CD4-positive, alpha-beta T cell treated with Interleukin-4 for 1 hour (primary cell): ENCODE measurements at places on chromosomes 5 and 9.

DNA sequence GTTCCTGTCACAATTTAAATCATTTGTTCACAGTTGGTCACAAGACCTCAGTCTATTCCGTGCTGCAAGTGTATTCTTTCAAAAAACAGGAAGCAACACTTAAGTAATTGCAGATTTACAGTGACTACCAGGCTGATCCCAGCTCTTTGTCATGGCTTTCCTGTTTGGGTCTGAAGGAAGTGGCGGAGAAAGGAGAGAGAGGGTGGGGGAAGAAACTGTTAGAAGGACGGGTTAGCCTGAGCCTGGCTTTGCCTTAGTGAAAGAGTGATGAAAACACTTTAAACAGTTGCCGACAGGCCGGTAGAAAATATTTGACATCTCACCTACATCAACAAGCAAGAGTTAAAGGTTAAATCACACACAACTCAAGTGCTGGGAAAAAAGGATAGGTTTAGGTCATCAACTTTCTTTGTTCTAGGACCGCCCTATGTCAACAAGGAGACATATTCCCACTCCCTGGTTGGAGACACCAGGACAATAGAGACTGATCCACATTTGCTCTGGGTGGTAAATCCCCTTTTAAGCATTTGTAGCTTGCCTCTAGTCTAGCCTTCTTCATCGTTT, 102.2 kb upstream of the DAB2 start:
- peak; percentile 12 for DNase-seq

- DNase-seq = no peak
Measured at GRCh38 chr9:31608416-31608815, 776.0 kb upstream of the ACO1 start.

- no peak for DNase-seq
Measured at GRCh38 chr9:34809504-34810186, 99.7 kb upstream of the CCL21 start.

GRCh38 chr5:132010989-132011621, 353 bp downstream of the ACSL6 start:
- DNase-seq = no peak

DNA sequence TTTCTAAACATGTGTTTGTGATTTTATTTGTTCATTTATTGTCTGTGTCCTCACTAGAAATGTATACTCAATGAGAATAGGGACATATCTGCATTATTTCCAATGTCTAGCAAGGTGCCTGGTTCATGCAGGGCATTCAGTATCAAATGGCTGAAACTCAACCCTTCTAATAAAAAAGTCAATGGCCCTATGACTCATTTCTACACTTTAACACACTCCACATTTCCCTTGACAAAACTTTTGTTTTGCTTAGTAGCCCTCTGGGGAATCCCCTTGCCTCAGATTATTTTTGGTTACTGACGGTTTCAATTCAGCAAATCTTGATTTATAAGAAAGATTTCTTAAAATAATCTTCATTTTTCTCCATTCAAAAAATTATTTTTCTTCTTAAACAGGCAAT, 206.0 kb upstream of the DMRTA1 start:
- DNase-seq = peak; percentile 39

DNA sequence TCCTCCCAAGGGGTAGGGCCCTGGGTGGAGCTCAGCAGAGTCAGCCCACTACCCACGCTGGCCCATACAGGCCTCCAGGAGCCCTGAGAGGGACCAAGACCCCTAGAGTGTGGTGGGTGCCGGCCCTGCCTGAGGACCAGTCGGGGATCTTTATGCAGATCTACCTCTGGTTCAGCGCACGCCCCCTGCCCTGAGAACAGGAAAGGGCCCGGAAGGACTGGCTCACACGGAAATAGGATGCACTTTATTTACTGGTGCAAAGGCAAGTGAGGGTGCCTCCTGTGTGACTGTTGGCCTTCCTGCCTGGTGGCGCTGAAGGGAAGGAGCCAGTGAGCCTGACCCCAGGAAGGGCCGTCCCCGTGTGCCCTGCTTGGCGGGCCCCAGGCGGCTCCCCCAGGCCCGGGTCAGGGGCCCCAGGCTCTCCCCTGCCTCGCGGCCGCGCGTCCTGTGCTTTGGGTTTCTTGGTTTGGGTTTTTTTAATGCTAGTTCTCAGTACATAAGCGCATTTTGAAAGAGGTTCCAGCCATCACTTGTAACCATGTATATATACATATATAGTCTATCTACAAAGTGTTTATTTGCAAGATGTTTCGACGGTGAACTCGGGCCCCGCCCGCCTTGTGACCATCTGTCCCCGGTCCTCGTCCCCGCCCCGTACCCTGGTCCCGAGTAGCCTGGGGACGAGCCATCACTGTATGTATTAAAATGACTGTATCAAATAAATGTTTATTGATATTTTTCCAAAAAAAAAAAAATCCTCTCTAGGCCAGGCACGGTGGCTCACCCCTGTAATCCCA, 76.4 kb upstream of the ROR2 start:
- DNase-seq = no peak

DNA sequence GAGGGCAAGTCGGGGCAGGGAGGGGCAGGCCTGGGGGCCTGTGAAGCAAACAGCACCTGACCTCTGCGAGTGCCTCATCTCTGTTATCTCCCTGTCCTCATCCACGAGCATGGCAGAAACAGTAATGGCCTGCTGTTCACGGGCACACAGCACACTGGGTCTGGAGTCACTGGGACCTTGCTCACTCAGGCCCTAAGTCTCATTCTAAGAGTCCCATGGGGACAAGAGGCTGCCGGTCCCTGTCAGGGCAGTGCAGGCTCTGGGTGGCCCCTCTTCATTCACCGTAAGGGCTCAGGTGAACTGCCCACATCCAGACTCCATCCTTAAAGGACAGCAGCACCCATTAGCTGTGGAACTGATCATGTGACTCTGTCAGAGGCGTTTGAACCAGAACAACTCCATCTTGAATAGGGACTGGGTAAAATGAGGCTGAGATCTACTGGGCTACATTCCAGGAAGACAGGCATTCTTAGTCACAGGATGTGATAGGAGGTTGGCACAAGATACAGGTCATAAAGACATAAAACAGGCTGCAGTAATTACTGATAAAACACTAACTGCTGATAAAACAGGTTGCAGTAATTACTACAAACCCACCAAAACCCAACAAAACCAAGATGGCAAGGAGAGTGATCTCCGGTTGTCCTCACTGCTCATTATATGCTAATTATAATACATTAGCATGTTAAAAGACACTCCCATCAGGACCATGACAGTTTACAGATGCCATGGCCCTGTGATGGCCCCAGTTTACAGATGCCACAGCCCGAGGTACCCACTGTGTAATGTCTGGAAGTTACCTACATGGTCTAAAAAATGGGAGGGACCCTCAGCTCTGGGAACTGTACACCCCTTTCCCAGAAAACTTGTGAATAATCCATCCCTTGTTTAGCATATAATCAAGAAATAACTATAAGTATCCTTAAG, 28.7 kb downstream of the BICD2 start:
- DNase-seq = no peak

DNA sequence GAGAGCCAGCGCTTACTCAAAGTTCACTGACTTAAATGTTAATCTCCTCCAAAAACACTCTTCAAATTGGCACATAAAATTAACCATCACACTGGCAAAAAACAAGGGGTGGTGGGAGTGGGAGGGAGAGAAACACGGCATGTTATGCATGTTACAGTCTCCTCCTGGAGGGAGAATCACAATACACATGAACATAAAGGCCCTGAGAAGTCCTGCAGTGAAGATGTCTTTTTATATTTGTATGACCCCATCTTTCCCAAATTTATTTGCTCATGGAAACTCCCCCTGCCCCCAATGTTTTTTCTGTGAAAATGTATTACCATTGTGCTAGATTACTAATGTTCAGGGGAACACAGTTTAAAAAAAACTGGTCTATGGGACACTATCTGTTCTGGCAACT, 37.8 kb upstream of the ANKH start:
- no peak for DNase-seq
